ENCODE measurements at places on chromosomes 13 and 19. TPM values are rescaled to one million over a fixed set of nuclear protein-coding genes. Genes with fewer than 3 reads are reported as not detected.

Gene FXYD7
- polyA plus RNA-seq = not detected

DNA sequence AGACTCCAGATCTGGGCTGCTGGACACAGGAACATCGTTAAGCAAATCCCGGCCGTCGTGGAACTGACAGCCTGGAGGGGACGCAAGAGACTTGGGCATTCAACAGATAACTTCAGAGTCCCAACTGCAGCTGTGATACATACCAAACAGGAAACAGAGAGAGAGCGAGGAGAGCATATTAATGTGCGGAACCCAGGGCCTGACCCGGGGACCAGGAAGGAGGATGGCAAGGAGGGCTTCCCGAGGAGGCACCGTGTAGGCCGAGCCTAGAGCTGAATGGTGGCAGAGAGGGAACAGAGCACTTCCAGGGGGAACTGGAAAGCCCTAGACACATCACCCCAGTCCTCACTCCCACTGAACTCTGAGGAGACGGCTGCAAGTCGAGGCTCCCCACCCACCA, 68.1 kb downstream of the SIPA1L3 start:
- DNase-seq = no peak

GRCh38 chr13:78595495-78596398, 7.6 kb downstream of the POU4F1 start:
- DNase-seq = no peak

Gene IZUMO1
- 1.3 TPM for polyA plus RNA-seq

DNA sequence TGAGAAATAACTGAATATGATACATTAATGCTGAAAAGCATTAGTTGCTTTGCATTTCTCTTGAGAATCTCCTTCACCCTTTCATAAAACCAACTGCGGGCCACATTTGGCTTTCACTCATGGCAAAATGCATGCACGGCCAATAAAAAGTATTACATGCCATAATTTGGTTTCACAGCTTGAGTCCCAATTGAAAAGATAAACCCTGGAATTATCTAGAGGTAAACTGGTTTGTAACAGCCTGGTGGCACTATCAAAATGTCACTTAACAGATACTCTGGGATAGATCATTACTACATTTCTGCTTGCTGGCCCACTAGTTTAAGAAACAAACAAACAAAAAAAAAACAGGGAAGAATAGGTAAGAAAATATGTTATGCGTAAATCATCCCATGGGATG, 3.9 kb downstream of the OBI1 start:
- no peak for DNase-seq

Data from heart right ventricle (tissue), 16 donors.